ENCODE measurements at places on chromosomes 2 and 18.
A peak's percentile ranks its signal among the peaks of the same experiment; 100 is the strongest.

DNA sequence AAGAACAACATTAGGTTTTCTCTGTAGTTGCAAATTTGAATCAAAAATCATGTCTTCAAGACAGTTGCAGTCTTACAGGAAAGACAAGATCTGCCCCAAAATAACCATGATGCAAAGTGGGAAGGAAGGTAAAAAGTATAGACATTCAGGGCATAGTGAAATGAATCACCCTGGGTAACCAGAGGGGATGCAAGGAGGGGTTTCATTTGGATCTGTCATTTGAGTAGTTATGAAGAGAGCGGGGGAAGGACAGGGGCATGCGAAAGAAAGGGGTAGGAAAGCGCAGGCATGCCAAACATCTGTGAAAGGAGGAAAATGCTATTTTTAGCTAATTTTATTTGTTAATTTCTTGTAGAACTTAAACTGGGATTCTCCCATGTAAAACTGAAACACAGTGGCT, 219.1 kb upstream of the BOD1L2 start:
- DNase-seq, result no peak

GRCh38 chr2:86000938-86001312, 104.8 kb downstream of the POLR1A start:
- DNase-seq, result peak; percentile 13

GRCh38 chr2:218991674-218992168, 1.5 kb downstream of the CRYBA2 start:
- peak; percentile 79 for DNase-seq

- peak; percentile 19 for DNase-seq
Observed at GRCh38 chr18:35682281-35682867, 100.8 kb downstream of the GALNT1 start.

GRCh38 chr2:218138047-218138446, 12.2 kb downstream of the CXCR2 start:
- no peak for DNase-seq

DNA sequence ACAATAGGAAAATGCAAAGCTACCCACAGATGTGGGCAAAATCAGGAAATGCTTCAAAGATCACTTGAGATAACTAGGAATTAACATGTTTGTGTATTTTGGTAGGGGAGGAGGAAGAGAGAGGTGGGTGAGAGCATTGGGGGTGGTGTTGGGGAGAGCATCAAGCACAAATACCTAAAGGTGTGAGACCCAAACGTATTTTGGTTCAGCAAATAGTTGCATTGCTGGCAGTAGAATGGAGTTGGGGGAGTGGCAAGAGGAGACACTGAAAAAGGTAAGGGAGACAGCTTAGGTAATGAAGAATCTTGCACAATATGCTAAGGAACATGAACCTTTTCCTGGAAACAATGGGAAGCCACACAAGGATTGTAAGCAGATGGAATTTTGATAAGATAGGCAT, 1.5 kb upstream of the PELI1 start:
- DNase-seq, result no peak

GRCh38 chr2:224650815-224651439, 65.2 kb downstream of the CCDC195 start:
- peak; percentile 69 for DNase-seq

- DNase-seq, result peak; percentile 67
Observed at GRCh38 chr2:134919341-134920210, 954 bp downstream of the CCNT2 start.

DNA sequence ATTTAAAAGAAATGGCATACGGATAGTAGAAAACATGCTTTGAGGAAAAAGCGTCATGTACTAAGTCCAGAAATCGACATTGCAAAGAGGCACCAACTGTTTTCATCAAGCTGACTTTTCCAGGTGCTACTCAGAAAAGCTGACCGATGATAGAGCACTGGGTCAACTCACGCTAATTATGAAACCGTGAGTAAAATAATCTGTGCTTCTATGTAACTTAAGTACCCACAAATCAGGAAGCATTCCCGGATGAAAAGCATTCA, 353 bp upstream of the NUP35 start:
- no peak for DNase-seq

GRCh38 chr2:149441255-149441654, 110.9 kb downstream of the LYPD6 start:
- DNase-seq, result peak; percentile 27

DNA sequence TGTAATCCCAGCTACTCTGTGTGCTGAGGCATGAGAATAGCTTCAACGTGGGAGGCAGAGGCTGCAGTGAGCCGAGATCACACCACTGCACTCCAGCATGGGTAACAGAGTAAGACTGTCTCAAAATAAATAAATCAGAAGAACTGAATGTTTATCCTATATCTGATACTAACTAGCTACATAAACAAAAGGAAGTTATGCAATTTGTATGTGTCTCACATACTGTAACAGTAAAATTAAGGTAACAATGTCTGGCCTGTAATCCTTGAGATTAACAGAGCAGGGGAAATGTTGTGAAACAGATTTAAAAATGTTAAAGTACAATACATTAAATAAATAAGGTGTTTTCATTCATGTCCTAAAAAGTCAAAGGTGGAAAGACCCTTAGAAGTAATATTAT, 150.8 kb downstream of the MEMO1 start:
- DNase-seq, result no peak
